ENCODE measurements at places on chromosomes 2 and 18.

GRCh38 chr18:14917311-14917710 lies 169.3 kb downstream of the ANKRD30B start:
- DNase-seq = no peak

GRCh38 chr2:27756544-27757498 lies 14.7 kb upstream of the MRPL33 start:
- DNase-seq = no peak

GRCh38 chr18:79411614-79412526 lies 16.1 kb downstream of the NFATC1 start:
- no peak for DNase-seq

- no peak for DNase-seq
Measured at GRCh38 chr2:223994562-223995162, 37.4 kb downstream of the MRPL44 start.

DNA sequence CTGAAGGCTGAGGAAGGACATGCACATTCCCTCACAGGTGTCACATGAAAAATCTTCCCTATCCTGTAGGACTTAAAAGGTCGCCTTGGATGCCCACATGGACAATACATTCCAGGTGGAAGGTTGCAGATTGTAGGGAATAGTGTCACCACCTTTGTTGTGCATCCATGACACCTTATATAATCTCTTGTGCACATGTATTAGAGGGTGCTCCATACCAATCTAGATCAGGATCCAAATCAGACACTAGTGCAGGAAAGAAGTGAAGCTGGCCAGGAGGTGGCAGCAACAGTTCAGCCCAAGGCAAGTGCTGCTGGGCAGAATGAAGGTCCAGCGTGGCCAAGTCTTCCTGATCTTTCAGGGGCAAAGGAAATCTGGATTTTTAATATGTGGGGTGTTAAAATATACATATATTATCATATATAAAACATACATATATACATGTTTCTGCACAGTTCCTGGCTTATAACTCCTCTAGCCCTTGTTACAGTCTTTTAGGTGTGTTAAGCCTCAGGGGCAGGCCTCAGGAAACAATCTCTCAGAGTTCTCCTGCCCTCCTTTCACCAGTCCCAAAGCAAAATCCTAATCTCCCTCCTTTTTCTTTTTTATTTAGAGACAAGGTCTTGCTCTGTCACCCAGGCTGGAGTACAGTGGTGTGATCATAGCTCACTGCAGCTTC lies 16.6 kb downstream of the NIF3L1 start:
- DNase-seq = peak; percentile 8

DNA sequence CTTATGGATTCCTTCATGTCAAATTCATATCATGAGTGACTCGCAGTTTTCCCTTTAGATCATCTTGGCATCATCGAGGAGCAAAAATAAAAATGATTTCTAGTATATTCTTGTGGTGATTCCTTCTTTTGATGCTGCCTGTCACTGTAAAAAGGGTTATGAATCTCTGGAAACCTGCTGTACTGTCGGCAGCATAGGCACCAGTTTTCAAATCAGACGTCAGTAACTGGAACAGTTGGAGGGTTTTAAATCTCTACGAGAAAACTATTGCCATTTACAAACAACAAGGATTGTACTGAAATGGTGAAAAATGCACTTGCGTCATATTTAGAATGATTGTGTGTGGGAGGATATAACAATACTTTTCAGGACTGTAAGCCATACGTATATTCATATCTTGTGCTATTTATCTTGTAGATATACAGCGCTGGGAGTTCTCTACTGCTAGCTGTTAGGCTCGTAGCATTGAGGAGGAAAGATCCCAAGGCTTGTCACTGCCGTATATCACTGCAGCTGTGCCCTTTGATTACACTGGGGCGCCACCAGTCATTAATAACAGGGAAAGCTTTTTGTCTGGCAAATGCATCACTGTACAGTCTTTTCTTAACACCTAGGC lies 320.7 kb downstream of the MTX2 start:
- DNase-seq = no peak

GRCh38 chr2:47070155-47070919 lies 84.8 kb downstream of the STPG4 start:
- no peak for DNase-seq

DNA sequence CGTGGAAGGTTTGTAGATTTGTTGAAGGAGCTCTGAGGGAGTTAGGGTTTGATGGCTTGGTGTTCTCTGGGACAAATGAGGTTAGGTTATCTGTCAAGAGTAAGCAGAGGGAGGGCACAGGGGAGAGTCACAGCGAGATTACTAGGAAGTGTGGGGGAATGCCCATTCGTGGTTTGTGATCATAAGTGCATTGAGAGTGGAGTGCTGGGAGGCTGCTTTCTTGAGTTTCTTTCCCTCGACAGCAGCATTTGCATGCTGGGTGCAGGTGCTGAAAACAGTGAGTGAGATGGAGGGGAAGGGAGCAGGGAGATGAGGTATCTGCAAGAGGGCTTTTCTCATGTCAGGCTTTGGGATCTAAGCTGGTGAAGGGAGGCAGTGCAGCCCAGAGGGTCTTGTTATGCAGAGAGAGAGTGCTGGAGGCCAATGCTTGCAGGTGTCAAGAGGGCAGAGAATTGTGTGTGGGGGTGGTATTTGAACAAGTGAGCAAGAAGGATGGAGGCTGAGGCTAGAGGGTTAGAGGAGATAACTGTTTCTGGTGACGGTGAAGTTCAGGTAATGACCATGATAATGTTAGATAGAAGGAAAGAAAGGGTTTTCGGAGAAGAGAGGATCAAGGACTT lies 8.8 kb downstream of the RALB start:
- no peak for DNase-seq

GRCh38 chr2:64657411-64657810 lies 3.7 kb upstream of the SERTAD2 start:
- no peak for DNase-seq

GRCh38 chr2:59734743-59735142 lies 818.7 kb downstream of the BCL11A start:
- no peak for DNase-seq

DNA sequence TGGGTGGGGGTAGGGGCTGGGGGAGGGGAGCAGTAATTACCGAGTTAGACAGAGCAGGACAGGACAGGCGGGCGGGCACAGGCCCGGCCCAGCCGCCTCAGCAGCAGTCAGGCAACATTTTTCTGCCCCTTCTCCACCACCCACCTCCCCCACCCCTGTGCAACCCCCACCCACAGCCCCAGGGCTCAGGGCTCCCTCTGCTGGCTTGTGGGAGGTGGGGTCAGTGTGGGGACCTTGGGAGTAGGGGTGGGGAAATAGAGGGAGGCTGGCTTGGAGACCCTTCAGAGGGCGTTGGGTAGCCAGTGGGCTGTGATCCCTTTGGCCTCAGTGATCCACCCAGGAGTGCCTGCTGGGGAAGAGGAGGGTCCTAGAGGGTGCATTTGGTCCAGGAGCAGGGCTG lies 6.4 kb downstream of the WNT6 start:
- DNase-seq = no peak

GRCh38 chr2:224887141-224887540 lies 155.1 kb downstream of the DOCK10 start:
- DNase-seq = no peak

- no peak for DNase-seq
Measured at GRCh38 chr18:79693561-79694205, 14.1 kb downstream of the CTDP1 start.

DNA sequence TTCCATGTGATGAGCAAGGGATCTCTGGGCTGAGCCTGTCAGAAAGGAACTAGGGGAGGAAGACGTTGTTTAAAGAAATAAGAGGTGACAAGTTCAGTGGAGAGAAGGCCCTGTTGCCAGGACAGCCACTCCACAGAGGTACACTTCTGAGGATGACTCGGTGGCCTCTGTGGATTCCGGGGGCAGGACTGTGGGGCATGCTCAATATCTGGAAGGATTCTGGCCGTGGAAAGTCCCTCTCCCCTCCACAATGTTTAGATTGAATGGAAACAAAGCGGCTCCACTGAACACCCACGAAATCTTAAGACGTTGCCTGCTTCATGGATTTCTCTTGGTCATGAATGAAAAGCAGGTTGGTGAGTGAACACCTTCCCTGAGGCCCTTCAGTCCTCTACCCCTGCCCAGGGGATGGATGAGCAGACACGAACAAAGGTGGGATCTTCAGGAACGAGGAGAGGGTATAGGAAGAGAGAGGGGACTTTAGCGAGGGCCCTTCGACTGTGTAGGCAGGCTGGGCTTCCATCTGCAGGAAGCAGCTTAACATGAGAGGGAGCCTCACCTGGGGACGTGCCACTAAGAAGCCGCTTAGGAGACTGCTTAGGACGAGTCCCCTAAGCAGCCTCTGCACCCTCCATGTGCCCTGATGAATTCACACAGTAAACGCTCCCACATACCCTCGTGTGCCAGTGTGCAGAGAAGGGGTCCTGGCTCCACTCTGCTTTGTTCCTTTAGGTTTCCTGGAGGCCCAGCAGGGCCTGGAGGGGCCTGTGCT lies 1.9 kb downstream of the NTSR2 start:
- no peak for DNase-seq

DNA sequence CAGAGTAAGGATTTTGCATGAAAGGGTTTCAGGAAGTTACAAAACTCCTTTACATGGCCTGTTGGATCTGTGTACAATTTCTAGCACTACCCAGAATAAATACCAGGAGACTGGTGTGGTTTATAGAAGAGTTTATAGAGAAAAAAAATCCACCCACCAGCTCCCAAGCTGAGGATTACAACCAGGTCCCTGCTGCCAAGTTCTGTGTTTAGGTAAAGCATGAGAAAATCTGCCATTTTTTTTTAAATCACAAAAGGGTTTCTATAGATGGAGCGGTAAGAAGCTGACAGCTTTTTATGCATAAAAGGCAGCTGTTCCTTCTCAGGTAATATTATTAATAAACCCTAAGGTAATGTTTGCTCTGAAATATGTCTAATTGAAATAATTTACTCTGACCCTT lies 545.4 kb upstream of the ZEB2 start:
- no peak for DNase-seq

- no peak for DNase-seq
Measured at GRCh38 chr18:31450409-31450808, 2.9 kb downstream of the DSG3 start.

- DNase-seq = peak; percentile 96
Measured at GRCh38 chr2:64751286-64752260, 97.9 kb upstream of the SERTAD2 start.

GRCh38 chr2:183455056-183455455 lies 330.8 kb downstream of the NUP35 start:
- no peak for DNase-seq

- no peak for DNase-seq
Measured at GRCh38 chr2:64166637-64167420, 22.6 kb upstream of the PELI1 start.

GRCh38 chr2:74179063-74179865 lies 585 bp upstream of the MOB1A start:
- DNase-seq = no peak

Data from CD8-positive, alpha-beta memory T cell (primary cell).